Amniotic stem cell (primary cell): ENCODE measurements at places on chromosomes 16 and 17.
A peak's percentile ranks its signal among the peaks of the same experiment; 100 is the strongest.

- DNase-seq: no peak
These were observed 16.8 kb upstream of the BCO1 start for GRCh38 chr16:81221731-81222130.

- no peak for DNase-seq
These were observed 3.2 kb downstream of the GJD3 start for GRCh38 chr17:40361063-40361924.

DNA sequence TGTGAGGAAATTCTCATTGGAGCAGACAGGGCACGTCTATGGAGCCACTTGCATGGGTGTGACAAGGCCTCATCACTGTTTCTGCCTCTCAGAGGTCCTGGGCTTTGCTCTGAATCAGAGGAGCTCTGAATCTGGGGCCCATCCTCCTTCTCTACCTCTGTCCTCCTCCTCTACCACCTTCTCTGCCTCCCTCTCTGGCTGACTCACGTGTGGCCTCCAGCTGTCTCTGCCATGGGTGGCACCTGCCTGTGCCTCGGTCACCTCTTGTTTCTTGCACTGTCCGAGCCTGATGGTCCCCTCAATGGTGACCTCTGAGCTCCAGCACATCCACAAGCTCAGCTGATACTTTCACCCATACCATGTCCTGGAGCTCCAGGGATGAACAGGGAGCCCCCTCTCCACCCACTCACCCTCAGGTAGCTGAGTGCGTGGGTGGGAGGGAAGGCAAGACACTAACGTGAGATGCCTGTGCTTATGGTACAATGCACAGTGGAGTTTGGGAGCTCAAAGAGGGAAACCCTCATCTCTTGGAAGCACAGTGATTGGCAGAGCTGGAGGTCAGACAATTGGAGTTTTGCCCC, 116.4 kb upstream of the CRHR1 start:
- DNase-seq: no peak

DNA sequence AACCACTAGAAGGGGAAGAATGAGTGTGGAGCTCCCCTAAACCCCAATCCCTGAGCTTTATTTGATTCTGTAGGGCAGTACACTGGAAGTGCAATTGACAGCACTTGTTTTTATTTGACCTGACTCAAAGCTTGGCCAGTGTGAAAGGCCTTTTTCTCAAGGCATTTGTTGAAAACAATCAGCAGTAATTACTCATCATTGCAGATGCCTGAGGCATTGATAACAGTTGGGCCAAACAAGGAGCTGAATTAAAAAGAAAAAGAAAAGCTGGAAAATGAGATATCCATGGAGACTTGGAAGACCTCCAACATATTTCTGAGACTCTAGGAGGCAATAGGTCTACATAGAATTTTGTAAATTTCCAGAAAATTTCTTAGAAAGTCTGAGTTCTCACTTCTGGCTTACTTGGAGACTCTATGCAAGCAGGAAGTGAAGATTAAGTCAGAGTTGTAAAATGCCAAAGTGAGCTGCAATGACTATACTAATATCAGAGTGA, 200.8 kb upstream of the KCNJ16 start:
- DNase-seq: peak; percentile 65

GRCh38 chr16:46562979-46563378, 58.2 kb downstream of the SHCBP1 start:
- no peak for DNase-seq

DNA sequence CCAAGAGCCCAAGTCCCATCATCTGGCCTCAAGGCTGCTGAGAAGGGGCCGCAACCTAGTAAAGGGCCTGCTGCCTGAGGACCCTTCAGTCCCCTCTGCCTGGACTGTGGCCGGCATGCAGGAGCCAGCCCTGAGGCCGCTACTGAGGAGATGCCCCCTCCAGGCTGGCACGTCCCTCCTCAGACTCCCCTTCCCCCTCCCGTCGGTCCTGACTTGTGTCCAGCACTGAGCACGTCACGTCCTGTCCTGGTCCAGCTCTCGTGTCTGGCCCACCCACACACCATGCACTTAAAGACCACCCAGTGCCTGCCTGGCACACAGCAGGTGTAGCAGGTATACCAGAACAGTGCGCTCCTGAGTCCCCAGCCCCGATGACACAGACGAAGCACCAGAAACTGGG, 9.6 kb downstream of the MTHFSD start:
- no peak for DNase-seq

- DNase-seq: no peak
These were observed 62.0 kb upstream of the AMZ2 start for GRCh38 chr17:68185820-68186219.

- no peak for DNase-seq
These were observed 83.1 kb upstream of the DNAH9 start for GRCh38 chr17:11514981-11515680.

GRCh38 chr16:23423496-23424049, 29.4 kb downstream of the COG7 start:
- peak; percentile 37 for DNase-seq

DNA sequence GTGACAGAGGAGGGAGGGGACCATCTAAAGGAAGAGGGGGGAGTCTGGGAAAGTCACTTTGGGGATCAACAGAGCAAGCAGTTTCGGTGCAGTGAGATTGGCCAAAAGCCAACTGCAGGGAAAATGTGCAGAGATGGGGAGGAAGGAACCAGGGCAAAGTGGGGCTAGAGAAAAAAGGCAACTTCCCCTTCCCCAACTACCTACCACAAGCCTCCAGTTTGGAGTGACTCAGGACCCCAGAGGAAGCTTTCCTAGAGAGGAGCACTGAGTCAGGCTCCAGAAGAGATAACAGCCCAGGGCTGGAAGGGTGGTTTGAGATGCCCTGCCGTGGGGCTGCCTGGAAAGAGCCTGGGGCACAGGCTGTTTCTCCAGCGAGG, 6.9 kb upstream of the CD300LD start:
- no peak for DNase-seq

DNA sequence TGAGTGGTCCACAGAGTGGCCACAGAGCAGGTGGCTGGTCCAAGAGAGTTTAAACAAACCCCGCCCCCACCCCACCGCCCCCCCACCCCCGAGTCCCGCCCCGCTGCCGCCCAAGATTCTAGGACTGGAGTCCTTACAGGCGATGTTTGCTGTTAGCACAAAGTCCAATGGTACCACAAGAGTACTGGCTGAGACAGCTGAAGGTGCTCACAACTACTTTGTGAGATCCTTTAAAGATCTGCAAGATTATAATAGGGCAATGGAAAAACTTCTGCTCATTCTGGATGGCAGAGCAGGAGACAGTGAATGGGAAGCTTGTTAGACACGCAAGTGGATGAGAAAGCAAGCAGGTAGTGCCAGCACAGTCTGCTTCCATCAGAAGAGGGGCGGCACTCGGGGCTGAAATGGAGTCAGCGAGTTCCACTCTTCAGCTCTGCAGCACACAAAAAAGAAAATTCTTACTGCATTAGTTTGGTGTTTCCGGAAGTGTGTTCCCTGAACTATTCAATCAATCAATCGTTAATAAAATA, 4.7 kb upstream of the TEKT3 start:
- DNase-seq: no peak

- DNase-seq: no peak
These were observed 4.7 kb downstream of the NAGPA start for GRCh38 chr16:5028950-5029475.

DNA sequence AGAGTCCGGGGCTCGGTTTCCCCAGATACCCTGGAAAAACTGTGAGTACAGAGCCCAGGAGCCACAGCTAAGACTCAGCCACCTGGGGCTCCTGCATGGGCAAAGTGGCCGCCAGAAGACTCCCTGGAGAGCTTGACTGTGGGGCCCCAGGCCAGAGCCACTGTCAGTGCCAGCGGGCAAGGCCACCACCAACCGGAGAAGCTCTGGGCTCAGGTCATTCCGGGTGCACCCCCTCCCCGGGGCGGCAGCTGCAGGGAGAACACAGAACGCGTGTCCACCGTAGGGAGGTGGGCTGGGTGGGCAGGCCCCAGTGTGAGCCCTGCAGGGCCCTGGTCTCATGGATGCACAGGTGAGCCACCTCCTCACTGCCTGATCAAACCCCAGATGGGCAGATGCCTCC, 22.3 kb upstream of the RBFOX3 start:
- DNase-seq: no peak

DNA sequence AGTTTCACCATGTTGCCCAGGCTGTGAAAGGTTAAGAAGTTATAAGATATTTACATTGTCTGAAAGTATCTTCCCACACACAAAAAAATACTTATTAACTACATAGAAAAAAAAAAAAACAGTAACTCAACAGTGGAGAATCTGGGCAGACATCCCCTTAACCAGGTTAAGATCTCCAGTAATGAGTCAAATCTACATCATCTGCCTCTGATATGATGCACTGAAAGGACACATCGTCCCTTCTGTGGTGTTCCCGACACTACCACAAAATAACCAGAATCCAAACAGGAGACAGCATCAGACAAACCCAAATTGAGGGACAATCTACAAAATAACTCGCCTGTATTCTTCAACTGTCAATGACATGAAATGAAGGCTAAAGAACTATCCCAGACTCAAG, 40.0 kb downstream of the CMTM4 start:
- no peak for DNase-seq

DNA sequence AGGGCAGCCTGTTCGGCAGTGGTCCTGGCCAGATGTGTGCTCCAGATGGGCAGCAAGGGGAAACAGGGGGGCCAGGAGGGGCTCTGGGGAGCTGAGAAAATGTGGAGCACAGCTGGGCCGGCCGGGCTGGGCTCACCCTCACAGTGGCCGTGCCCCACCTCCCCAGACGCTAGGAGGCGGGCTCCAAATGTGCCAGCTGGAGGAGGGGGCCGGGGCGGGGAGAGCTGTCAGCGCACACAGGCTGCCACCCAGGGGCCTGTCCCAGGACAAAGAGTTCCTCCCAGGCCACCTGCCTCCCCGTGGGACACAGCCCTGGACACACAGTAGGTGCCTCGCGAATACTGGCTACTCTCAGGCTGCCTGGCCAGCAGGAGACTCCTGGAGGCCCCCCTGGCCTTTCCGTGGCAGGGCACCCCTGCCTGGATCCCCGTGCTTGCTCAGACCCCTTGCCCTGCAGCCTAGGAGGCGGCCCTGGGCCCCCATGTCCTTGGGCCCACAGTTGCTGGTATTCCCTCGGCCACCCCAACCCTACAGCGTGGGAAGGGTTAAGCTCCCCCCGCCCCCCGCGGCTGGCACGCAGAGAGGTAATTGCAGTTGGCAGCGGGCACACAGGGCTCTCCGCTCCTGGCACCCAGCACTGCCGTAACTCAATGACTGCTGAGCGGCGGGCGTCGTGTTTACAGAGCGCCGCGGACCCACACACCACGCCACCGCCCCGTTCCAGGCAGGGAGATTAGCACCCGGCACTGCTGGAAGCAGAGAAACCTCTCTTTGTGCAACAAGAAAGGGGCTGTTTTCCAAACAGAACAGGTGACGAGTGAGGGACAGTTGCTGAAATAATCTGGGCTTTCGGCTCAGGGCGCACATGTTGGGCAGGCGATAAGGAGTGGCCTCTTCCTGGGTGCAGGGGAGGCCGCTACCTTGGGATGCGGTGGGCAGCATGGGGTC, 32.2 kb downstream of the BAHCC1 start:
- DNase-seq: no peak

DNA sequence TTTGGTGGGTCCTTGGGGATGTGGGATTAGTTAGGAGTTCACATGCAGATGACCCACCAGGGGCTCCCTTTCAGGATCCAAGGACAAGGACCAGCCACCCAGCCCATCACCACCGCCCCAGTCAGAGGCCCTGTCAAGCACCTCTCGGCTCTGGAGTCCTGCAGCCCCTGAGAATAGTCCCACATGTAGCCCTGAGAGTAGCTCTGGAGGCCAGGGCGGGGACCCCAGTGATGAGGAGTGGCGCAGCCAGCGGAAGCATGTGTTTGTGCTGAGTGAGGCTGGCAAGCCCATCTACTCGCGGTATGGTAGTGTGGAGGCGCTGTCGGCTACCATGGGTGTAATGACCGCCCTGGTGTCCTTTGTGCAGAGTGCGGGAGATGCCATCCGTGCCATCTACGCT, 2.4 kb downstream of the MON1B start:
- DNase-seq: no peak

DNA sequence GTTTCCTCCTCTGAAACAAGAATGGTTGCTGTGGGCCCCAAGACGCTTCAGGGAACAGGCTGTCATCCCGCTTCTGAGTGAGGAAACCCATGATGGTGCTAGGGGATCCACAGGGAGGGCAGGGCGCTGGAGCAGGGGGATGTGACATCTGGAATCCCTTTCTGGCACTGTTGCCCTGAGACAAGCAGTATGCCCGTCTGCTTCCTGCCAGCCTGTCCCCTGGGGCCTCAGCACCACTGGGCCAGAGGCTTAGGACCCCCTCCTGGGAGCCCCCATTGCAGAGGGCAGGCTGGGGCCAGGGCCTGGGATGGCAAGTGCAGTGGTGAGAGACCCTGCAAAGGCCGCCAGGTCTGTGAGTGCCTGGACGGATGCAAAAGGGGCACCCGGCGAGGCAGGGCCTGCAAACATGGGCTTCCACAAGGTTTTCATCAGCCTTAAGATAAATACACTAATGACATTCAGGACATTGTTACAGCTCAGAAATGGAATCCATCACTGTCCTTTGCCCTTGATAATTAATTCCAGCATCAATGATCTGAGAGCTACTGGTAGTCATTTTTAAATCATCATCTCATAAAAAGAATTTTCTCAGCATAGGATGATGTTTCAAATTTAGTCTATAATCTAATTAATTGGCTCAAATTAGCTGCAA, 51.6 kb downstream of the PRMT7 start:
- DNase-seq: no peak

- no peak for DNase-seq
These were observed 8.4 kb downstream of the TOX3 start for GRCh38 chr16:52538511-52538910.

DNA sequence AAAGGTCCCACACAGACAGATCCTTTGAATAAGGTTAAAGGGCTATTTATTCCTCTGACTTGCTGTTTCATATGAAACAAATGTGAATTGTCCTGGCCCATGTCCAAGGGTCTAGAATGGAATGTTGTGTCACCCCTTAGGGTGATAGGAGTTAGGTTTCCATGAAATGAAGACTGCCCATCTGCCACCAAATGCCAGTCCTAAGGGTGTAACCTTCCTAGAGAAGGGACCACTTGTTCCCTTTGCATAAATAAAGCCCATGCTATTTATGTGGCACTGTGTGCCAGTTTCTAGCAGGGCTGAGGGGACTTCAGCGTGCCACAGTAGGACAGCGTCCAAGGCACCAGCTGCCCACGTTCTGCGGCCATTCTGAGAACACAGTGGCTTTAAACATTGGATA, 171.3 kb downstream of the ABCA8 start:
- no peak for DNase-seq

GRCh38 chr17:5043524-5043923, 8.3 kb upstream of the SLC52A1 start:
- DNase-seq: no peak

DNA sequence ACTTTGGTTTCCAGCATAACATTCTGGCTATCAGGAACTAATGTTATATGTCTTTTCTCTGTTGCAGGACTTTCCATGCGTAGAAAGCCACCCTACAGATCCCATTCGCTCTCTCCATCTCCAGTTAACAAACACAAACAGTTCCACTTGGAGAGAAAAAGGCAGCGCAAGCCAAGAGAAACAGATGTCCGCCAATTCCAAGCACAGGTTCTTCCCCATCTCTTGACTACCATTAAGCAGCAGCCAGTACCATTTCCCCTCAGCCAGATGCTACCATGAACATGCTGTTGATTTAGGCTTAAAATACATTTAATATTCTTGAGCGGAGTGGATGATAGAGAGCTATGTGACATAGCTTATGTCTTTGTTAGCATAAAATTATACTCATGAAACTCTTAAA, 22.4 kb downstream of the CEP95 start:
- no peak for DNase-seq

GRCh38 chr16:1221628-1222552, 3.2 kb downstream of the TPSG1 start:
- no peak for DNase-seq

- peak; percentile 56 for DNase-seq
These were observed at the start of gene PIGQ for GRCh38 chr16:569445-570254. Gene PIGQ (plus strand): TSS chr16:569968. CDS start chr16:574075, 4,107 bp downstream.

GRCh38 chr17:3557768-3558583, at the start of gene TRPV3:
Gene TRPV3 (minus strand): TSS chr17:3557812. CDS start chr17:3554850, 2,962 bp downstream.
- DNase-seq: no peak
